ENCODE measurements at places on chromosomes 1 and 21.

- DNase-seq = no peak
These were observed 2.9 kb upstream of the CLIC4 start for GRCh38 chr1:24742090-24742938.

DNA sequence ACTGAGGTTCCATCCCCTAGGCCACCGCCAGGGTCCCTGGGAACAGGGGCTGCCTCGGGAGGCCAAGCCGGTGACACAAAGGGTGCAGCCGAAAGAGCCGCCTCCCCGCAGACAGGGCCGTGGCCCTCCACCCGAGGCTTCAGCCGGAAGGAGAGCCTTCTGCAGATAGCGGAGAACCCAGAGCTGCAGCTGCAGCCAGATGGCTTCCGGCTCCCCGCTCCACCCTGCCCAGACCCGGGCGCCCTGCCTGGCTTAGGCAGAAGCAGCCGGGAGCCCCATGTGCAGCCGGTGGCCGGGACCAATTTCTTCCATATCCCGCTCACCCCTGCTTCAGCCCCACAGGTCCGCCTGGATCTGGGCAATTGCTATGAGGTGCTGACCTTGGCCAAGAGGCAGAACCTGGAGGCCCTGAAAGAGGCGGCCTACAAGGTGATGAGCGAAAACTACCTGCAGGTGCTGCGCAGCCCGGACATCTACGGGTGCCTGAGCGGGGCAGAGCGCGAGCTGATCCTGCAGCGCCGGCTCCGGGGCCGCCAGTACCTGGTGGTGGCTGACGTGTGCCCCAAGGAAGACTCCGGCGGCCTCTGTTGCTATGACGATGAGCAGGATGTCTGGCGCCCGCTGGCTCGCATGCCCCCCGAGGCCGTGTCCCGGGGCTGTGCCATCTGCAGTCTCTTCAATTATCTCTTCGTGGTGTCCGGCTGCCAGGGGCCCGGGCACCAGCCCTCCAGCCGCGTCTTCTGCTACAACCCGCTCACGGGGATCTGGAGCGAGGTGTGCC lies 1.4 kb downstream of the KLHDC7A start:
- DNase-seq = no peak

DNA sequence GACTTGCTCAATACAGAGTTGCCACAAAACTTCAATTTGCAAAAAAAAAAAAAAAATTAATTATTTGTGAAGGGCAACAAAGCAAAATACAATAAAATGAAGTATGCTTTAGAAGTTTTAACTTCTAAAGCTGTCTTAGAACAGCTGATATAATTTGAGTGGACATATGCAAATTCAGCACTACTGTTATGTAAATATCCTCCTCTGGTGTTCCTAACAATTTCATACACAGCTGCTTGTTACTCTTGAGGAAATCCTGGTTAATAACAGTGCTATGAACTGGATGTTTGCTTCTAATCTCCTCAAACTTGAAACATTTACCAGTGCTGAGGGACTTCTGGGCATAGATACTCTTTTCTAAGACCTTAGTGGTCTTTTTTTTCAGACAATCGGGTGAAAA lies 69.6 kb upstream of the COL24A1 start:
- no peak for DNase-seq

DNA sequence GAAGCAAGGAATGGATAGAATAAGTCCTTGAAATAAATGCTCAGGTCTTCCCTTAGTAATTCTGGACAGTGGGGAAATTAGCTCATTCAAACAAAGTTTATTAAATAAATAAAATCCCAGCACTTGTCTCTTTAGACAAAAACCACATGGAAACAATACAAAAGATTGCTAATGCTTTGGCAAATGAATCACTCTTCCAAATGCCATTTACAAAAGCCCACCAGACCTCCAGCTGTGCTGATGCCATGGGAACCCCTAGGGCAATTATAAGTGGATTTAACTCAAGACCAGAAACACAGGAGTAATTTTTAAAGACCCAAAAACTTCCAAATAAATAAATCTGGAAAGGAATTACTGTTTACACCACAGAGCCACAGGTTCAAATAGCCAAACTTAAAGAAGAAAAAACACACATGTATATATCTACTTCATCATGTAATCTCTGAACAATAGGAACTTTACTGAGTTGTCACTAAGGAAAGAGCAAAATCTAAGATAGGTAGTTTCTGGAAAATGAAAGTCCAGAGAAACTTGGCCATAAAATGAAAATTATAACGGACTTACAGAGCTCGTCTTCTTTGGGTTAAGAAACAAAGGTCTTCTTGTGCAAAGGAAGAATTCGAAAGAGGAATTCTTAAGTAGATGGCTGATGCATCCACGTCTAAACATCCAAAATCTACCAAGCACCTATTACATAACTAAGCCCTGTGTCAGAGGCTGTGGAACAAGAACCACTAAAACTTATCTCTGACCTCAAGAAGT lies 399.4 kb downstream of the SMYD3 start:
- DNase-seq = no peak

GRCh38 chr1:222523852-222524251 lies 24.1 kb downstream of the HHIPL2 start:
- DNase-seq = no peak

- DNase-seq = no peak
These were observed 45.0 kb downstream of the DUSP10 start for GRCh38 chr1:221696718-221697461.

DNA sequence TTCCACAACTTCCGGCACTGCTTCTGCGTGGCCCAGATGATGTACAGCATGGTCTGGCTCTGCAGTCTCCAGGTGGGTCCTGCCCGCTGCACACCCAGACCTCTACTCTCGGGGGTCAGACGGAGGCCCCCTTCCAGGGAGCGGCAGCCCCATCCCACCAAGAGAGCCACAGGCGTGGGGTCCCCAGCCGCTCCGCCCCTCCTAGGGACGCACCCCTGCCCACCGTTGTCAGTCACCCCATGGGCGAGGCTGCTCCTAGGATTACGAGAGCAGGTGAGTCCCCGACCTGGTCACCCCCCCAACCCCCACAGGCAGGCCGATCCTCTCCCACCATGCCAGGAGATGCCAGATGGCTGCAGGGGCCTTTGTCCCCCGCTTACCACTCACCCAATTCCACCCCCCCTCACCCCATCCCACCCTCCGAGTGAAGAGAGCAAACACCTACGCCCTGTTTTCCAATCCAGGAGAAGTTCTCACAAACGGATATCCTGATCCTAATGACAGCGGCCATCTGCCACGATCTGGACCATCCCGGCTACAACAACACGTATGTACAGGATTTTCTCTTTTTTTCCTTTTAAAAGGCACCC lies 107.0 kb downstream of the PDE9A start:
- DNase-seq = no peak

DNA sequence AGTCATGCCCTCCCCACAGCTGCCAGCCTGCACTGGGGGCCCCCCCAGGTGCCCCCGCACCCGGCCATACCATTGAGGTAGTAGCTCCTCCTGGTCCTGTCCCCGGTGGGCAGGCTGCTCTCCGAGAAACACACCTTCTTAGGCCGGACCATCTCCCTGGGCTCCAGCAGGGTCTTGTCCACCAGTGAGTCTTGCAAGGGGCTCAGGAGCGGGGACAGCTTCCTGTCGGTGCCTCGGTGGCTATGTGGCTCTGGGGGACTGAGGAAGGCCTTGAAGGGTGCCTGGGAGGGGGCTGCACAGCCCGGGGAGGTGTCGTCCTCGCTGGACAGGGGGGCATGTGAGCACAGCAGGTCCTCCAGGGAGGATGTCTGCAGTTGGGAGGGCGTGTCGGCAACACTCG lies 12.9 kb upstream of the FTCD start:
- DNase-seq = no peak

DNA sequence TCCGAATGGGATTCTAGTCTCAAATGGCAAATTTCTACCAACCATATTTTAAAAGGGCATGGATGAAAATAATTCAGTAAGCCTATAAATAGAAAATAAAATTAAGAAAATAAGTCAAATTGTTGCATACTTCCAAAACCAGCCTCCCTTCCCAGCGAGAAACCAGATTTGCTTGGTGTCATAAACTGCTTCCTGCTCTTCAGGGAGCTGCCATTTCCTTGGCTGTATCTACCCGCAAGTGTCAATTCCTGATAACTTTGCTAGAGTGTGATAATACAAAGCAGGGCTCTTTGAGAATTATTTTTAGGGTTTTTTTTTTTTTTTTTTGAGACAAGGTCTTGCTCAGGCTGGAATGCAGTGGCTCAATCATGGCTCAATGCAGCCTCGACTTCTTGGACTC lies 62.3 kb downstream of the S1PR1 start:
- no peak for DNase-seq

DNA sequence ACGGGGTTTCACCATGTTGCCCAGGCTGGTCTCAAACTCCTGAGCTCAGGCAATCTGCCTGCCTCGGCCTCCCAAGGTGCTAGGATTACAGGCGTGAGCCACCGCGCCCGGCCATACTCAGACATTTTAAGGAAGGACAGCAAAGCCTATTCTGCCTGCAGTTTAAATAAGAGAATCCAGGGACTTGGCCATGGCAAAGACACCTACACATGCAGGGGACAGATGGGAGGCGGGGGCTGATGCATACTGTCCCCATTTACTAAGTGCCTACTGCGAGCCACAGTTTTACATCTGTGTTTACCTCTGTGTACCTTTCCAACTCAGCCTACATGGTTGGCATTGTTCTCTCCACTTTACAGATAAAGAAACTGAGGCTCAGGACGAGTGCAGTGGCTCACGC lies 25.4 kb downstream of the LDLRAD2 start:
- no peak for DNase-seq

GRCh38 chr1:91733108-91733710 lies 152.7 kb downstream of the TGFBR3 start:
- no peak for DNase-seq

DNA sequence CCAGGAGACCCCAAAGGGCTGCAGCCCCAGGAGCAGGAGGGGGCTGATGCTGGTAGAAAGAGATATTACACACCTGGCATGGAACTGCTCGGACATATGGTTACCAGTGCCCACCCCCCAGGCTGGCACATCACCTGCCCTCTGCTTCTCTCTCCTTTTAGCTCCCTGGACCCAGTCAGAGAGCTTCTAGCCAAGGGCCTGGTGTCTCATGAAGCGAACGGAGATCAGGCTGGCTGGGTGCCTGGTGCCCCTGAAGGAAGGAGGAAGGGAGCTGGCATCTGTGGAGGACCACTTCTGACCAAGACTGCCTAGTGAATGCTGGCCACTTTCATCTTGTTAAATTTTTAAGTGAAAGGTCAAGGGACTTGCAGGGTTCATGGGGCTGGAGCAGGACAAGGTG lies 53.1 kb downstream of the FOXO6 start:
- DNase-seq = no peak

- no peak for DNase-seq
These were observed 92.8 kb downstream of the PDE9A start for GRCh38 chr21:42746240-42746592.

DNA sequence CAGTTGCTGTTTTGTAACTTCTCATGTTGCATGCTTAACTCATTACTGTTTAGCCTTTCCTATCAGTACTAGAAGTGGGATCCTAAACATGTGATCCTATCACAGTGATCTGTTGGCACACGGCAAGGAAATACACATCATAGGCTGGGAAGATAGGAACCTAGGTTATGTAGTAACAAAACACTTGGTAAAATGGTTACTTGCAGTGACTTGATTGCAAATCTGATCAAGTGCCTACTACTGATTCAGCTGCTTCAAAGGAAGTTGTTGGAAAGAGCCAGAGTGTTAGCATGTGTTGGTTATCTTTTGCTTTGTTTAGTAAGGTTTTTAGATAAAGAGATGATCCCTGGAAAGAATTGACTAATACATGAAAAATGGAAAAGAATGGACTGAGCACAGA lies 8.9 kb upstream of the VASH2 start:
- no peak for DNase-seq

DNA sequence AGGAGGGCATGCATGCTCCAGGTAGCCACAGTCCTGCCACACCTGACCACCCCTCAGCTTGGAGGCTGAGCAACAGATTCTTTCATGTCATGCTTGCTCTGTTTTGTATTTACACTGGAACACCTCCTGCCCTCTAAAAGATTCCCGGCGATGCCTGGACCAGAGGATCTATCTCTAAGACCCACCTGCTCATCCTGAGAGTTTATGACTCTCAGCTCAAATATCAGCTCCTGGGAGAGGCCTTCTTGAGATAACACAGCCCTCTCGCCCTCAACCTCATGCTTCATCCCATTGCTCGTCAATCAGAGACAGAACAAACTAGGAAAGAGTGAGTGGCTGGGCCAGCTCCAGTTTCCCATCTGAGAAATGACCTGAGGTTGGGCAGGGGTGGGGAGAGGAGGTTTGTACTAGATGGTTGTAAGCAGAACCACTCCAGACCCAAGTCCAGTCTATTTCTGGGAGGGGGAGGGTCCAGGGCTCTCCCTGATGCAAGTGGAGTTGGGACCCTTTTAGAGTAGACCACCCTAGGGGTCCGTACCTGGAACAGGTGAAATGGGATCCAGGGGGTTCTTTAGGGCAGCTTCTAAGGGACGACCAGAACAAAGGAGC lies 524.5 kb downstream of the MATN1 start:
- no peak for DNase-seq
